ENCODE measurements at places on chromosomes 11 and 22.

DNA sequence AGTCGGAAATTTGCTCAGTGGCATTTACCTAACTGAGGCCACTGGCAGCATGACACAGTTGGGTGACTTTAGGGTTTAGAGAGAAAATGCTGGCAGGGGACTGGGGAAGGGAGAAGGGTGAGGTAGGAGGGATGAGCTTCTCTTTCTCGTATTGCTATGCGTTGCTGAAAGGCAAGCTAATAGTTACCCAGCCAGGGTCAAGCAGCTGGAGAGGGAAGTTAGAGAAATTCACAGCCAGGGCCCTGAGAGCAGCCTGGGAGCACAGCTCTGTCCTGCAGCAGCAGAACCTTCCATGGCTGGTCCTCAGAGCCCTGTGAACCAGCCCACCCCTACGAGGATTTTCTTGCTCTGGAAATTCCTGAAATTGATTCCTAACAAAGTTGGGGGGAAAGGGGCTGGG is 679.6 kb downstream of the NTM start:
- no peak for DNase-seq

GRCh38 chr22:32854351-32854804 is 52.9 kb downstream of the TIMP3 start:
- no peak for DNase-seq

DNA sequence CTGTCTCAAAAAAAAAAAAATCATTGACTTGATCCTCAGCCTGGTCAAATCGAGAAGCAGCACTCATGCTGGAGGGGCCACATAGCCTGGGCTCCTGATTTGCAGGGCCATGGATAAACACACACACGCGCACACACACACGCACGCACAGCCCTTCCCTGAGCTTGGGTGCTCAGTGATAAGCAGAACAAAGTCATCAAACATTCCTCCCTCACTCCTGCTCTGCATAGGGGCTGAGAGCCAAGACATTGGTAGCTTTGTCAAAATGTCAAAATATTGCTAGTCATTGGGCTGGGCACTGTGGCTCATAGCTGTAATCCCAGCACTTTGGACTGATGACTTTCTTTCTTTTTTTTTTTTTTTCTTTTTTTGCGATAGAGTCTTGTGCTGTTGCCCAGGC is 34.0 kb upstream of the A4GALT start:
- DNase-seq = no peak

DNA sequence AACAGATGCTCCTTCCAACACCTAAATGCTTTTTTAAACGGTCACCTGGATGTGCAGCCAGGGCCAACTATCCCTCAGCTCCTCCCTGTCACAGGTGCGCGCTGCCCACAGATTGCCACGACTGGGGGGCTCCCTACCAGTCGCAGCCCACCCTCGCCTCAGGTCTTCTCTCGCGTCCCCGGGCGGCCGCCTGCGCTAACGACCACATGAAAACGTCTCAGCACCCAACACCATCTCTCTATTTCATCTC is 469 bp downstream of the ZBED5 start:
- DNase-seq = no peak

- no peak for DNase-seq
Observed at GRCh38 chr22:39669432-39669831, 98.9 kb downstream of the CACNA1I start.

DNA sequence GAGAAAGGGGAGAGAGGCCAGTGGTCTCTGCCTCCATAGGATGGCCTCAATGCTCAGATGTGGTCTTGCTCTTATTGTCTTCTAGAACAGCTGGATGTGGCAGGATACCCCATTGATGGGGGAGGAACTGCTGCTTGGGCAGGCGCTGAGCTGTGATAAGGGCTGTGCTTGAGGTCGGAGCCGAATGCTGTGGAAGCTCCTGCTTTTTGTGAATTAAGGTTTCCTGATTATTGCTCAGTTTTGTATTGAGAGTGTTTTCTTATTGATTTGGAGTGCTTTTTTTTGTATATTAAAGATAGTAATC is 57.2 kb downstream of the CABIN1 start:
- DNase-seq = no peak

GRCh38 chr22:24580276-24580675 is 12.6 kb downstream of the LRRC75B start:
- DNase-seq = no peak

DNA sequence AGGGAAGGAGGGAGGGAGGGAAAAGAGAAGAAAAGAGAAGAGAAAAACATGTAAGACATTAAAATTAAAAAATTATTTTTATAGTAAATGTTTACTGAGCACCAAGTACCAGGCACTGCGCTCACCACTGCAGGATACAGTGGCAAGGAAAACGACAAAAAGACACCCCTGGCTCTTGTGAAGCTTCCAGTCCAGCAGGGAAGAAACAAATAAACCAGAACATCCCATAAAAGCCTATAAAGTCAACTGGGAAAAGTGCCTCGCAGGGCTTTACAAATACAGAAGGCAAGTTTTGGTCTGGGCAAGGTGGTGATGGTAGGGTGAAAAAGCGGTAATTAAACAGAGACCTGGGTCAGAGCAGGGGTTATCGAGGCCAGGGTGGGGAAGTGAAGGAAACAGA is 33.6 kb downstream of the LARGE1 start:
- no peak for DNase-seq

GRCh38 chr11:118200901-118201680 is 23.7 kb downstream of the JAML start:
- DNase-seq = peak; percentile 47

GRCh38 chr11:57269571-57270021 is 32.5 kb upstream of the APLNR start:
- no peak for DNase-seq

- no peak for DNase-seq
Observed at GRCh38 chr22:44132724-44133123, 48.0 kb upstream of the PARVG start.

DNA sequence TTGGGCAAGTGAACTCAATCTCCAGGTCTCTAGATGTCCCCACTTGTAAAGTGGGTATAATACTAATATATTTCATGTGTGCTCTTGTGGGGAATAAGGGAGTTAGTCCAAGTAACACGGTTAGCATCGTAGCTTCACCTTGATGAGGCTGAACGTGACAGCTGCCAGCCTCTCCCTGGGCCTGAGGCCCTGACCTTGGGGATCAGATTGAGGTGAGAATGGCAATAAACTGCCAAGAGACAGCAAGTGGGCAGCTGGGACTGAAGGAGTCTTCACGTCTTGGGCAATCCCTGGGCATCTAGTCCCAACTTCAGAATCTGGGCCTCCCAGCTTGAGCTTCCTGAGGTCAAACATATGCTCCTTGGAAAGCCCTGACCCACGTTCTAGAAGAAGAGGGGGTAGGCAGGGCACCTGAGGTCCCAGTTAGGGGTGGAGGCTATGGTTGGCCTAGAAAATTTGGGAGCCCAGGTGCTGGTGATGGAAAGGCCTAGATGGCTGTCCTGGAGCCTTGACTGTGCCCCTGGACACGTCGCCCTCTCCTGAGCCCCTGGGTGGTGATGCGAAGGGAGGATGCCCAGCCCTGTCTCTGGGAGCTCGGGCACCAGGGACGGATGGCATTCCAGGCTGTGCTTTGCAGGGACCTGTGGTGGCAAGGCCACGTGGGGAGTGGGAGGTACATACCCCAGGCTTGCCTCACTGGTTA is 23.4 kb downstream of the ADAMTS15 start:
- DNase-seq = no peak

- no peak for DNase-seq
Observed at GRCh38 chr11:12182302-12182675, 71.9 kb downstream of the MICAL2 start.

GRCh38 chr22:21632237-21632895 is at the start of gene CCDC116:
TSS of gene CCDC116 (plus strand) at chr22:21632760. CDS start at chr22:21633182, 422 bp downstream.
- DNase-seq = peak; percentile 41

GRCh38 chr22:46675938-46676337 is 55.8 kb downstream of the GRAMD4 start:
- no peak for DNase-seq
